Bronchial smooth muscle cell (primary cell): ENCODE measurements at places on chromosomes 13 and 19. TPM values are rescaled to one million over a fixed set of nuclear protein-coding genes. Genes with fewer than 3 reads are reported as not detected.

Gene ZNF547
- total RNA-seq, result 4.6 and 8.1 TPM in 2 replicates

Gene FPR1
- total RNA-seq, result 0.09 TPM in 1 of 2 replicates, not detected in the other

Gene SLC7A9
- 0.26 TPM in 1 of 2 replicates, not detected in the other for total RNA-seq

Gene NCAN
- under 0.01 TPM in 1 of 2 replicates, not detected in the other for total RNA-seq

Gene ZNF491
- 2.8 and 3.9 TPM in 2 replicates for total RNA-seq

Gene CYP4F8
- total RNA-seq, result under 0.01 TPM in 1 of 2 replicates, not detected in the other

Gene PROSER1
- 3.8 and 7.9 TPM in 2 replicates for total RNA-seq

Gene LRRC4B
- total RNA-seq, result under 0.01 and 0.94 TPM in 2 replicates

Gene FOXA3
- total RNA-seq, result not detected in 2 replicates

Gene ONECUT3
- total RNA-seq, result not detected in 2 replicates

Gene PRODH2
- not detected in 2 replicates for total RNA-seq

Gene MRPL4
- 12.0 and 14.7 TPM in 2 replicates for total RNA-seq

Gene SIGLEC11
- total RNA-seq, result not detected in 2 replicates

Gene VPS36
- 14.0 and 17.8 TPM in 2 replicates for total RNA-seq

Gene PLK5
- total RNA-seq, result under 0.01 TPM in 1 of 2 replicates, not detected in the other

Gene PLA2G4C
- total RNA-seq, result 3.0 and 31.0 TPM in 2 replicates

Gene PDX1
- total RNA-seq, result not detected in 2 replicates

Gene PCSK4
- 0.95 and 2.2 TPM in 2 replicates for total RNA-seq

Gene OR7D2
- not detected in 2 replicates for total RNA-seq

Gene CYP4F22
- not detected in 2 replicates for total RNA-seq

Gene ATP8B3
- total RNA-seq, result 0.95 and 1.9 TPM in 2 replicates

Gene SIGLECL1
- not detected in 2 replicates for total RNA-seq

Gene FCAR
- total RNA-seq, result not detected in 2 replicates

Gene DPY19L3
- total RNA-seq, result 15.8 and 17.7 TPM in 2 replicates

Gene MTUS2
- 0.17 TPM in 1 of 2 replicates, not detected in the other for total RNA-seq

Gene TMEM205
- 64.7 and 88.6 TPM in 2 replicates for total RNA-seq

Gene OR7D4
- total RNA-seq, result not detected in 2 replicates

Gene CGB8
- not detected in 2 replicates for total RNA-seq

Gene PRR36
- not detected in 2 replicates for total RNA-seq

Gene FUT6
- 0.09 and 0.16 TPM in 2 replicates for total RNA-seq

Gene ZNF579
- 1.6 and 2.0 TPM in 2 replicates for total RNA-seq

Gene CGB3
- total RNA-seq, result not detected in 2 replicates

Gene PROZ
- total RNA-seq, result not detected in 2 replicates

Gene TMEM238
- 0.16 TPM in 1 of 2 replicates, not detected in the other for total RNA-seq

Gene ZNF175
- total RNA-seq, result 3.0 and 3.1 TPM in 2 replicates

Gene CLDND2
- not detected in 2 replicates for total RNA-seq

Gene RASAL3
- under 0.01 and 0.09 TPM in 2 replicates for total RNA-seq

Gene KCNN1
- 0.34 TPM in 1 of 2 replicates, not detected in the other for total RNA-seq

Gene BCL3
- total RNA-seq, result 5.0 and 12.5 TPM in 2 replicates

Gene CYP4F2
- total RNA-seq, result not detected in 2 replicates
